Psoas muscle (tissue), 8 donors: ENCODE measurements at places on chromosomes 4 and X.

GRCh38 chr4:10045481-10045880, 24.2 kb upstream of the SLC2A9 start:
- no peaks in the 10 kb centered on the region for H3K36me3 ChIP-seq
- no peaks in the 10 kb centered on the region for H3K27me3 ChIP-seq
- H3K27ac ChIP-seq = no peak overlapping the region
- H3K4me3 ChIP-seq = no peak overlapping the region
- peaks cover 13% of the 10 kb centered on the region for H3K4me1 ChIP-seq

DNA sequence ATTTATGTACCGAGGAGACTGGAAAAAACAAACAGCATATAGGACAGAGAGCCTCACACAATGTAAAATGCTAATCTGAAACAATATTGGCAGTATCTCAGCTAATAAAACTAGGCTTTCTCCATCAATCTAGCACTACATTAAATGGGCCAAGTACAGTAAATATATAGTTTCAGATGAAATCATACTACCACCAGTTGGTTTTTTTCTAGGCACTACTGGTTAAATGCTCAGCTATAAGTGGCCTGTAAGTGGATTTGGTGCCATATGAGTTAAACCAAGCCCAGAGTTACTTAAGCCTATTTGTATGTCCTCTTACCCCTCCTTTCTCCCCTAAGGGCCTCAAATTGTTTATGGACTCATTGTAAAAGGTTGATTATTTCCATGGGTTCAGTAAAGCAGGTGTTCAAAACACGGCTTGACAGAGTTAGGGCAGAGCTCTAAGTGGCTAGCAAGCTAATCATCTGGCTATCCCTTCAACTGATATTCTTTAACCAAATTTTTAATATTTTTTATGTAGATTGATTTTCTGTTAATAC, 57.5 kb downstream of the FAM13A start:
- DNase-seq = no peak
- H3K36me3 ChIP-seq = no peaks in the 10 kb centered on the region

DNA sequence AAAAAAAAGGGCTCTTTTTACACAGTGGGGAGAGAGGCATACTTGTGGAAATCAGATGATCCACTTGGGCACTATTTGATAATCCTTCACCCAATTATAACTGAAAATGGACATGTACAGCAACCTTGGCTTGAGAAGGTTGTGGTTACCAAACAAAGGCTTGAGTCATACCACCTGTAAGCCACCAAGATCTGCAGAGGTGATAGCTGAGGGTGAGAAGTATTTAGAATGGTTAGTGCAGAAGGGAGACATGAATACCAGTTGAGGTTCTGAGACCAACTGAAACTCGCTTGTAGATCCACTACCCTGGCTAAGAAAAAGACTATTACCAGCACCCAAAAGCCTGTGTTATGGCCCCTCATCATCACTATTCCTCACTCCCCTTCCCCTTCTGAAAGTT, 614.0 kb downstream of the STIM2 start:
- no peak overlapping the region for H3K4me3 ChIP-seq
- no peaks in the 10 kb centered on the region for H3K36me3 ChIP-seq
- no peaks in the 10 kb centered on the region for H3K4me1 ChIP-seq
- H3K27ac ChIP-seq = no peak overlapping the region
- H3K27me3 ChIP-seq = no peaks in the 10 kb centered on the region

GRCh38 chr4:169283114-169283509, 12.4 kb upstream of the SH3RF1 start:
- DNase-seq = no peak
- no peaks in the 10 kb centered on the region for H3K4me1 ChIP-seq
- no peak overlapping the region for H3K27ac ChIP-seq
- no peaks in the 10 kb centered on the region for H3K36me3 ChIP-seq

GRCh38 chrX:69388526-69388925, 115.6 kb upstream of the NALF2 start:
- no peaks in the 10 kb centered on the region for H3K27me3 ChIP-seq
- H3K4me3 ChIP-seq = no peak overlapping the region
- H3K4me1 ChIP-seq = no peaks in the 10 kb centered on the region
- no peak overlapping the region for H3K27ac ChIP-seq
- peak; percentile 44 for DNase-seq

GRCh38 chr4:94507708-94508107, 56.0 kb downstream of the PDLIM5 start:
- H3K4me3 ChIP-seq = no peak overlapping the region
- DNase-seq = peak; percentile 63
- H3K4me1 ChIP-seq = peaks cover 80% of the 10 kb centered on the region

- no peaks in the 10 kb centered on the region for H3K27me3 ChIP-seq
- no peak overlapping the region for H3K27ac ChIP-seq
- H3K4me1 ChIP-seq = no peaks in the 10 kb centered on the region
- no peaks in the 10 kb centered on the region for H3K36me3 ChIP-seq
These were observed 374.2 kb downstream of the SH2D1A start for GRCh38 chrX:124720532-124720931.

DNA sequence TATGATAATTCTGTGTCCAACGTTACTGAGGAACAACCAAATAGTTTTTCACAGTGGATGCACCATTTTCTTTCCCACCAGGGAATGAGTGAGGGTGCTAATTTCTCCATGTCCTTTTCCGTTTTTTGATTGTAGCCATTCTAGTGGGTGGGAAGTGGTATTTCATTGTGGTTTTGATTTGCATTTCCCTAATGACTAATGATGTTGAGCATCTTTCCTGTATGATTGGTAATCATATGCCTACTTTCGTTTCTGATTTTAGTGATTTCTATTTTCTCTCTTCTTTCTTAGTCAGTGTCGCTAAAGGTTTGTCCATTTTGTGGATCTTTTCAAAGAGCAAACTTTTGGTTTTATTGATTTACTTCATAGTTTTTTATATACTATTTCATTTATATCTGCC, 32.1 kb upstream of the TEX13D start:
- no peak overlapping the region for H3K27ac ChIP-seq
- no peak for DNase-seq
- H3K4me3 ChIP-seq = no peak overlapping the region
- H3K27me3 ChIP-seq = no peaks in the 10 kb centered on the region
- no peaks in the 10 kb centered on the region for H3K36me3 ChIP-seq
- no peaks in the 10 kb centered on the region for H3K4me1 ChIP-seq

GRCh38 chr4:143202824-143203223, 18.1 kb downstream of the USP38 start:
- no peaks in the 10 kb centered on the region for H3K27me3 ChIP-seq
- no peak for DNase-seq
- peak overlapping the region; percentile 33 for H3K27ac ChIP-seq
- H3K4me1 ChIP-seq = peaks cover 39% of the 10 kb centered on the region
- peaks cover 80% of the 10 kb centered on the region for H3K36me3 ChIP-seq

DNA sequence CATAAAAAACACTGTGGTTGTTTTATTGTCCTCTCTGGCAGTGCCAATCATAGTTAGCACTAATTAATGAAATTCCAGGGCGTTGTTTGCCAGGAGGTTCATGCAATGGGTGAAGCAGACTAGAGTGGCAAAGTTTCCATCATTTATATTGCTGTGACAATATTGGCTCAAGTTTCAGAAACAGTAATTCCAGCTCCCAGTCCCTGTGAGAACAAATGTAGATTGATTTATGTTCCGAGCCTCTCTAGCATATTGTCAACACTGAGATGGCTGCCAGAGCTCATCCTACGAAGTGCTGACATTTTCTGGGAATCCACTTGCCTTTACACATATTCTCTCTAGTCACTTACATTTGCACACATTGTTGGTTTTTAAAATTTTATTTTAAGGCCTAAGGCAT, 440.0 kb upstream of the IGFBP7 start:
- no peak overlapping the region for H3K4me3 ChIP-seq
- no peaks in the 10 kb centered on the region for H3K27me3 ChIP-seq
- H3K4me1 ChIP-seq = no peaks in the 10 kb centered on the region

DNA sequence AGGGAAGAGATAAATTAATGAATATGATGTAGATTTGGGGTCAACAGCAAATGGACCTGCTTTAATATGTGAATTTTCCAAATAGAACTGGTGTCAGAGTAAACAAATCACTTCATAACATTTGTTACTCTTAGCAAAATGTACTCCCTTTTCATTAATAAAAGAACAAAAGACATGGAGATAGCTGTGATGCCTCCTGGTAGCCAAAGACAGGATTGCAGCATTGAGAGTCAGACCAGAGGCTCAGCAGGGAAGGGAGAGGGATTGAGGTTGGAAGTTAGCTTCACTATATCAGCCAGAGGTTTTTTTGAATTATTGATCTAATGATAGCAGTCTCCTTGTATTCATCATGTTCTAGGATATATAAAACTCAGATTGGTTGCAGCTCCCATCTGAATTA, 17.4 kb upstream of the RAB40A start:
- H3K36me3 ChIP-seq = no peaks in the 10 kb centered on the region
- no peaks in the 10 kb centered on the region for H3K27me3 ChIP-seq

DNA sequence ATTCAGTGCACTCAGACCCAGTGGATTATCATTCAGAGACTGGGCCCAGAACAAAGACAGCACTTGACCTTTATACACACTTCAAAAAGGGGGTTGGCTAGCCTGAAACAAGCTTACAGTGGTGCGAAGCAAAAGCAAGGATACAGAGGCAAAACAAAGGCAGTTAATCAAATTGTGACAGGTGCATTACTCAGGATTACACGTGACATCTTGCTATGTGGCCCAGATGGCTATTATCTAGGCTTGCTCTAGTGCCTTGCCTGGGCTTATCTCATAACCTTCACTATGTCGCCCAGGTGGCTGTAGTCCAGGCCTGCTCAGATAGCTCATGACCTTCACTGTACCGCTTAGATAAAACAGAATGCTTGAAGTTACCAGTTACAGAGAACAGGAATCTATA, 1092.1 kb upstream of the PRKX start:
- H3K4me3 ChIP-seq = no peak overlapping the region
- no peaks in the 10 kb centered on the region for H3K36me3 ChIP-seq
- no peak overlapping the region for H3K27ac ChIP-seq
- H3K4me1 ChIP-seq = no peaks in the 10 kb centered on the region
- no peak for DNase-seq

DNA sequence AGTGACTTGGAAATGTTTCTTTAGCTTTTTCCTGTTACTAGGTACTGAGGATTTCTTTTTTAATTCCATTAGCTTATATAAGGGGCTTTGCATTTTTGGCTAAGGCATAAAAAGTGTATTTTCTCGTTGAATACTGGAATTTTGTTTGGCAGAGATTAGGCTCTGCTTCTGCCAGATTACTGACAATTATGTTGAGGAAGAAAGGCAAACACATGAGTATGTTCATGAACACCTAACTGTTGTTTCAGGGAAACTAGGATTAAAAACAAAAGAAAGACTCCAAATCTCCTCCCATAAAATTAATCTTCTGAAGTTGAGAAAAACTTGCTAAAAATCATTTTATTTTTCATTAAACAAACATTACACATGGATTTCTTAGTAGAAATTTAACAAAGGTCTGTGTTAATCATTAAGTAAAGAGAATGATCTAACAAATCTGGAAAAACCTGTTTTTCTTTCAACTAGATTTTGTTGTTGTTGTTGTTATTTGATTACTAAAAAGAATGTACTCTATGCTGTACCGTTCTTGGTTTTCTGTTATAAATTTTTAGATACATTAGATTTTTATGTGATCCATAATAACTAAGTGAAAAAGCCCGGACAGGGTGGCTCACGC, 43.3 kb upstream of the STAG2 start:
- no peaks in the 10 kb centered on the region for H3K4me1 ChIP-seq
- H3K27me3 ChIP-seq = no peaks in the 10 kb centered on the region
- no peak for DNase-seq
- no peak overlapping the region for H3K4me3 ChIP-seq
- no peak overlapping the region for H3K27ac ChIP-seq

DNA sequence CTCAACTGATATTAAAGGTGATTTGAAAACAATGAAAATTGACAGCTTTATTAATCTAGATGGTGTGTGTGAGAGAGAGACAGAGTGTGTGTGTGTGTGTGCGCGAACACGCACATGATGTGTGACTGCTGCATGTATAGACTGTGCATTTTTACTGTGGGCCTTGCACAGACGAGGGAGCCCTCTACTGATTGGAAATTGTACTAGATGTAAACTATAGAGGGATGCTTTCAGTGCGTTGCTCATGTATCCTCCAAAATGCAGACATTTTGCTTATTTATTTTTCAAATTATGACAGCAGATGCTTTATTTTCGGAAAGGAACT, 168.4 kb upstream of the GK2 start:
- H3K27me3 ChIP-seq = no peaks in the 10 kb centered on the region
- no peaks in the 10 kb centered on the region for H3K4me1 ChIP-seq
- H3K27ac ChIP-seq = no peak overlapping the region
- H3K4me3 ChIP-seq = no peak overlapping the region
- no peak for DNase-seq
- H3K36me3 ChIP-seq = no peaks in the 10 kb centered on the region

DNA sequence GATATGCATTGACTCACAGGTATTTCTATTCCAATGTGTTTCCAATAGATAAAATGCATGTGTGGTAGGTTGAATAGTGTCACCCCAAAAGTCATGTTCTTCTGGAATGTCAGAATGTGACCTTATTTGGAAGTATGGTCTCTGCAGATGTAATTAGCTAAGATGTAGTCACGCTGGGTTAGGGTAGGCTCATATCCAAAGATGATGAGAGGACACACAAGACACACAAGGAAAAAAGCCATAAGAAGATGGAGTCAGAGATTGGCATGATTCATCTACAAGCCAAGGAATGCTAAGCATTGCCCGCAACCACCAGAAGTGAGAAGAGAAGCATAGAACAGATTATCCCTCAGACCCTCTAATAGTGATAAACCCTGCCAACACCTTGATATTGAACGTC, 17.5 kb downstream of the ZNF330 start:
- H3K27me3 ChIP-seq = no peaks in the 10 kb centered on the region
- peaks cover 28% of the 10 kb centered on the region for H3K36me3 ChIP-seq
- H3K4me1 ChIP-seq = no peaks in the 10 kb centered on the region

- H3K4me1 ChIP-seq = no peaks in the 10 kb centered on the region
- no peak for DNase-seq
These were observed 411.9 kb downstream of the PPARGC1A start for GRCh38 chr4:23477905-23478304.

DNA sequence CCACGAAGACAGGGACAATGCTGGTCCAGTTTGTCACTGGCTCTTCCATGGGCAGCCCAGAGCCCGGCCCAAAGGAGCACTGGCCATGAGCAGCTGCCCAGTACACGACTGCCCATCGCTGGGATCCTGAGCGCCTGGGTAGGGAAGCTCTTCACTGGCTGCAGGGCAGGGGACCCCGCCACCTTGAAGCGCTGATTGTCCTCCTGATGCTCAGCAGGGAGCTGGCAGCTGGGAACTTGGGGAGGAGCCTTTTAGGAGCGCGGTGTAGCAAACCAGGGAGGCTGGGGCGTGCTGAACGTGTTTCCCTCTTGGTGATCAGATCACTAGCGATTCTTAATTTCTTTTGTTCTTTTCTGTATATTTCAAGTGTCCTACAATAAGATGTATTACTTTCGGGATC, 1.8 kb downstream of the L1CAM start:
- DNase-seq = no peak
- H3K27ac ChIP-seq = no peak overlapping the region
- H3K4me1 ChIP-seq = no peaks in the 10 kb centered on the region

DNA sequence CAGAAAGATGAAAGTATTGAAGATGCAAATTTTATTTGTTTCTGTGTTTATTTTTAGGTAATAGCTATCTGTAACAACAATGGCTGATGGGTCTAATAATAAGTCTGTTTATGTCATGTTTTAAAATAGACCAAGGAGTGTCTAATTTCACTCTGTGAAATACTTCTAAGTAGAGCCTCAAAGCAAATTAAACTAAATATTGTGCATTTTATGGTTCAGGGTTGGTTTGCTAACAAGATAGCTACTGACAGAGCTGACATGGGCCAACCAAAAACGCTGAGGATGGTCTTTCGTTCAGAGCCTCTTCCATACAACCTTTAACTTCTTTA, 437.6 kb upstream of the CTSO start:
- DNase-seq = no peak
- no peaks in the 10 kb centered on the region for H3K36me3 ChIP-seq
- no peaks in the 10 kb centered on the region for H3K27me3 ChIP-seq
- no peak overlapping the region for H3K27ac ChIP-seq
- peaks cover 7% of the 10 kb centered on the region for H3K4me1 ChIP-seq

GRCh38 chr4:107630185-107630705, 89.8 kb downstream of the PAPSS1 start:
- H3K27me3 ChIP-seq = no peaks in the 10 kb centered on the region
- no peaks in the 10 kb centered on the region for H3K36me3 ChIP-seq
- DNase-seq = no peak
- no peak overlapping the region for H3K4me3 ChIP-seq
